Activated T-helper 17 cell treated with anti-CD3 and anti-CD28 coated beads, Interleukin-2, amount 50 U/mL, for 72 hours (primary cell): ENCODE measurements at places on chromosomes 6 and 20. TPM values are rescaled to one million over a fixed set of nuclear protein-coding genes. Genes with fewer than 3 reads are reported as not detected.

SNAP25 gene
- total RNA-seq, result 0.13 TPM

SHLD1 gene
- 12.9 TPM for total RNA-seq

GRM1 gene
- 0.04 TPM for total RNA-seq

HFE gene
- 1.7 TPM for total RNA-seq

SLC32A1 gene
- total RNA-seq, result not detected

SLC17A2 gene
- total RNA-seq, result not detected

CPNE5 gene
- 3.9 TPM for total RNA-seq

DEFB128 gene
- total RNA-seq, result not detected

EHMT2 gene
- 41.2 TPM for total RNA-seq

DNA sequence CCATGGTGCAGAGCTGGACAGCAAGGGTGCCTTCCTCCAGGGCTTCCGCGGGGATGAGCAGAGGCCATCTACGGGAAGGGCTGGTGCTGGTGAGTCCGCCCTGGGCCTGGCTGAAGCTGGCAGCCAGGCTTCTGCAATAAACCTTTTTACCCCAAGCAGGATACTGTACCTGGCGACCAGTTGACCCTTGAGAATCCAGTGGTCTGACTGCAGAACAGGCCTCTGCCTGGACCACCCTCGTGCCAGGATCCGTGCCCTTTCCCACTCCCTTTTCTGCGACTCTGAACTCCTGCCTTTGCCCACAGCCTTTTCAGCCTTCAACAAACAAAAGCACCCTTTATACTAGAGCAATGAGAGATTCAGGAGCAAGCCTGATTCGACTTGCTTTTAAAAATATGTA lies 18.9 kb downstream of the CDH26 start:
- no peak for ATAC-seq

GRCh38 chr20:35326740-35327073 lies 34.5 kb upstream of the FAM83C start:
- ATAC-seq, result no peak

DNA sequence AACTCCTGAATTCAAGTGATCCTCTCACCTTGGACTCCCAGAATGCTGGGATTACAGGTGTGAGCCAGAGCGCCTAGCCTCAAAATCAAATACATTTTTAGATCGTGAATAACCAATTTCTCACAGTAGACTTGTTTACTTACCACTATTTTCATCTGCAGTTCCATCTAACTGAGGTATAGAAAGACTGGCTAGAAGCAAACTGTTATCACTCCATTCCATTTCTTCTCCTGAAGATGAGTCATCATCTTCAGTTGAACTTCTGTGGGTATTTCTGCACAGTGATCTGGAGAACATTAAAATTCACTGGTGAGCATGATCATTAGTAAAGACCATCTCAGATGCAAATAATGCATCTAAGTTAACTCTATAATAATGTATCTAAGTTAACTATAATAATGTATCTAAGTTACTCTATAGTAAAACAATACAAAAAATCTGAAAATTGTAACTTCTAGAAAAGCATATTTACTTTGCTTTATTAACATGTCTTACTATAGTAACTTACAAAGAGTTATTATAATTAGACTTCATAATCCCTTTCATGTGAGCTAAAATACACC lies 105.4 kb downstream of the REV3L start:
- ATAC-seq, result no peak

DNA sequence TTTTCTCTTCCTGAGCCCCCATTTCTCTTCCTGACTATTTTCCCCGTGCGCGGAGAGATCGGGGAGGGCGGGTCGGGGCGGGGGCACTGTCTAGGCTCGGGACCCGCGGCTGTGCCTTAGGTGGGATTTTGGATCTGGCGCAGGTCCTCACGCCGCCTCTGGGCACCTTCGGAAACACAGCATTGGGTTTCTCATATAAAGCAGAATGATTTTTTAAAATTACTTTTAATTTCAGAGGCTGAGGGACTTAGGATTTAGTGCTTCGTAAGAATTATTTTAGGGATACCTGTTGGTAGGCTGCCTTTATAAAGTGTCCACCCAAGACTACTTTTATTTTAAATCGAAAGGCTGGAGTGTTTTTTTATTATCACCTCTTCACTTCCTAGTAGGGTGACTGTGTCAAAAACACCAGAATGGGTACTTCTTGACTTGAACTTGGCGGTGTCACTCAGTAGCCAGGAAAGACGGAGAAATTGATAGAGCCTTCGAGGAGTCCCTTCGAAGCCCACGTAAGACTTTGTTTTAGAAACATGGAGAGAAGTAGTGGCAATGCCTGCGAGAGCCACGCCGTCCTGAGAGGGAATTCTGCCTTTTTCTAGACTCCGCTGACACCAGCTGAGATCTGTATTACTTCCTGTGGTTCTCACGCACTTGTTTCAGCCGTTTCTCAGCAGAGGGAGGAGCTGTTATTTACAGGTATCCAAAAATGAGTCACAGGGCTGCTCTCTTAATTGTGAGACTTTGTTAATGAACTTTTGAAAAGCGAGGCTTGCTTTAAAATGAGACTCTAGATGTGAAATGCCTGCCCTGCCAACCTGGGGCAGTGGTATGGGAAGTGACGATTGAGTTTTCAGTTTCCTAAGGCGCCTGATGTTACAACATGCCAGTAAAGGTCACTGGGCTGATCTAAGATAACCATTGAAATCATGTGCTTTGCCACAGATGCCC lies 667 bp downstream of the STX11 start:
- ATAC-seq, result peak; percentile 67

GRCh38 chr6:81130061-81130460 lies 622.4 kb downstream of the TENT5A start:
- no peak for ATAC-seq

GRCh38 chr20:8764344-8764962 lies 304.4 kb upstream of the PLCB4 start:
- no peak for ATAC-seq

DNA sequence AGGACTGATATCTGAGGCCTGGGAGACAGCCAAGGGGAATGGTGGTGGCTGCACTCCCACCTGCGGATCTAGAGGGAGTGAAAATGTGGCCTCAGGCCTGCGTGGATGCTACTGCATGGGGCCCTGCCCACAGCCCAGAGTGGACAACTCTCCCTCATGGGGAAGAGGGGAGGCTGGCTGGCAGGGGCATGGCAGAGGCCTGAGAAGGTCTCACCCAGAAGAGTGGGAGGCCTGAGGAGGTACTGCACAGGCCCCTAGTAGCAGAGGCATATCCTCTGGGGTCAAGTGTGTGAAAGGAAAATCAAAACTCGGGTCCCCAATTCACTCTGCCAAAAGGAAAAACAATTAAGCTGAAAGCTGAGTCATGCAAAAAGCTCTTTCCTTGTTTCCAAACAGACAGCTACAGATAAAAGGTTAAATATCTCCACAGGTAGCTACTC lies 158.2 kb downstream of the AKAP7 start:
- no peak for ATAC-seq

- ATAC-seq, result no peak
Measured at GRCh38 chr6:106253172-106253571, 72.4 kb downstream of the ATG5 start.

- ATAC-seq, result no peak
Measured at GRCh38 chr6:113522376-113522775, 334.8 kb upstream of the MARCKS start.

DNA sequence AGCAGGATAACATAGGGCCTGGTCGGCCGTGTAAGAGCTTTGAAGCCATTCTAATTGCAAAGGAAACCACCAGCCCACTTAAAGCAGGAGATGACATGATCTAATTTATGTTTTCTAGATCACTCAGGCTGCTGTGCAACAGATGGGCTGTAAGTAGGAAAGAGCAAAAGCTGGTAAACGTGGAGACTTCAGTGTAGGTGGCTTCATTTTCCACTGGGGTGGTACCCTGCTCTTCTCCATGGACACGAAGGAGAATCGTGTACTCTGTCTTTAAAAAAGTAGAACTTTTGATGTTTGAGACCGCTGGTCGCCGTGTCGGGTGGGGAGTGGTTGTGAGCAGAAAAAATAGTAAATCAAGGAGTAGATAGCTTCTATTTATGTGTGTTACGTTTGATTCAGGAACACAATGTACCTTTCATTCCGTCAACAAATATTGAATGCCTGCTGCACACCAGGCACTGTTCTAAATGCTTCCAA lies 6.4 kb downstream of the CASS4 start:
- peak; percentile 68 for ATAC-seq

GRCh38 chr20:58652606-58653294 lies 1.7 kb downstream of the STX16 start:
- peak; percentile 18 for ATAC-seq

GRCh38 chr6:150156460-150156859 lies 13.6 kb downstream of the PPP1R14C start:
- no peak for ATAC-seq

- no peak for ATAC-seq
Measured at GRCh38 chr6:98272060-98272459, 562.3 kb upstream of the POU3F2 start.

GRCh38 chr6:143609972-143610371 lies 67.8 kb upstream of the PHACTR2 start:
- ATAC-seq, result no peak

GRCh38 chr6:43355862-43356590 lies 13.4 kb downstream of the ZNF318 start:
- ATAC-seq, result peak; percentile 32

GRCh38 chr6:35470663-35471120 lies 2.5 kb downstream of the RPL10A start:
- no peak for ATAC-seq

- ATAC-seq, result no peak
Measured at GRCh38 chr20:62766071-62766450, 30.2 kb upstream of the MRGBP start.

DNA sequence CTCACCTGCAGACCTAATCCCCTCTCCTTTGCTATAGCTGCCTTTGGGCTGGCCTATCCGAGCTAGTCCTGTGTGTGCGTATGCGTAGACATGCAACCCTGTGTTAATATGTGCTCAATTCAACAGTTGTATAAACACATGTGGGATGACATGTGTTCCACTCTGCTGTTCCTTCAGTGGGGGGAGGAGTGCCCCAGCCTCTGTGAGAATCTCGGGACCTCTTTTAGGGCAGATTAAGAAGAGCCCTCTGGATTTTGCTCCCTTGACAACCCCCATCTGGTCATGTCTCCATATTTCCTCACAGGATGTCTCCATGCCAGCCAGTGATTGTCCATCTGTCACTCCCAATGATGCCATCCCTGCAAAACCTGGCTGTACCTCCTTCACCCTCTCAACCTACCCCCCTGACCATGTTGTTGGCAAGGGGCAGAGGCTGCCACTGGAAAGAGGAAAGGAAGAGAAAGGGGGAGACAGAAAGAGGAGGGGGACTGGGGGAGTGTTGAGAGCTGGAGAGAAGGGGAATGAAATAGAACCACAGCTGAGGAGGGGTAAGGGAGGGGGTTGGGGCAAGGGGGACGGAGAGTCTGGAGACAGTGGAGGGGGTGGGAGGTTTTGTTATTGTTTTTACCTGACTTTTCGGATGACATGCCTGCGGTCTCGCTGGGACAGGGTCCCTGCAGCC lies 417 bp downstream of the PRRT1 start:
- ATAC-seq, result no peak

DNA sequence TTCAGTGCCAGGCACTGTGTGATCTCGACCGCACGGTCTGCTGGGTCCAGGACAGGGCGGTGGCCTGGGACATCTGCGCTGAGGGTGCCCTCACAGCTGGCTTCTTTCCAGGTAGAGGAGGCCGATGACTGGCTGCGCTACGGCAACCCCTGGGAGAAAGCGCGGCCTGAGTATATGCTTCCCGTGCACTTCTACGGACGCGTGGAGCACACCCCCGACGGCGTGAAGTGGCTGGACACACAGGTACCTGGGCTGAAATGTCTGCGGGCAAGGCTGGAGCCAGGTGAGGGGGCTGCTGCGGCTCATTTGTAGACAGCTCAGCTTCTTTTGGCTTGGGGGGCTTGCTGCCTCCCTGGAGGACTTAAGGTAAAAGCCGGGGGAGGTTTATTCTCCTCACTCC lies 26.6 kb downstream of the PYGB start:
- no peak for ATAC-seq

GRCh38 chr6:126172131-126172530 lies 167.8 kb upstream of the CENPW start:
- ATAC-seq, result no peak

DNA sequence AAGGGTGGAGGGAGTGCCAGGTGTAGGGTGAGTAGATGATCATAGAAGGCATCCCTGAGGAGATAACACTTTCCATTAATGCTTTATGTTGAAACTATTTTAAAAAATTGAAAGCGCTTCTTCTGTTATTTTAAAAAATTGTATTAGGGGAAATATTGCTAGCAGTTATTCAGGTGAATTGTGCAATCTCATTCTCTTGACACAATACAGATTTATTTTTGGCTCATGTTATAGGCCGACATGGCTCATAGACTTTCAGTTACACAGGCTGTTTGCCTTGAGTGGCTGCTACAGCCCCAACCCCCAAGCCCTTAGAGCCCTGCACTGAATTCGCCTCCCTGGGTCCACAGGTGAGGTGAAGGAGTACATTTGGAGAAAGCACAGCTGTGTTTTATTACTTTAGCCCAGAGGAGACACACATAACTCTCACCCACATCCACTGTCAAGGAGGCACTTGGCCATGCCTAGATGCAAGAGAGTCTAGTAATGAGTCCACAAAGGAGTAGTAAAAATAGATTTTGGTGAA lies 228.2 kb downstream of the RFPL4B start:
- ATAC-seq, result no peak

DNA sequence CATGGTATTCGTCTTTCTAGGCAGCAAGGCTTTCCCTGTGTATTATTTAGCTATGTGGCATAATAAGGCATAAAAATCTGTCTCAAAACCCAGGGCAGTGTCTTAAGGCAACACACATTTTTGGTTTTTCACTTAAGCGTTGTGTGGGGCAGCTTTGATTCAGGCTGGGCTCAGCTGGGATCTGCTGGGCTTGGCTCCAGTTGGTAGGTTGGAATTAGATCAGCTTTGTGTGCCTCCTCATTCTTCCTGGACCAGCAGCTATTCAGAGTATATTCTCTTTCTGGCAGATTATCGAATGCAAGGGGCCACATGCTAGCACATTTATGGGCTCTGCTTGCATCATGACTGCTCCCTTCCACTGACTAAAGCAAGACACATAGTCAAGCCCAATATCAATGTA lies 487.9 kb downstream of the RFPL4B start:
- ATAC-seq, result no peak

GRCh38 chr6:142296975-142297604 lies 4.7 kb upstream of the ADGRG6 start:
- ATAC-seq, result no peak

DNA sequence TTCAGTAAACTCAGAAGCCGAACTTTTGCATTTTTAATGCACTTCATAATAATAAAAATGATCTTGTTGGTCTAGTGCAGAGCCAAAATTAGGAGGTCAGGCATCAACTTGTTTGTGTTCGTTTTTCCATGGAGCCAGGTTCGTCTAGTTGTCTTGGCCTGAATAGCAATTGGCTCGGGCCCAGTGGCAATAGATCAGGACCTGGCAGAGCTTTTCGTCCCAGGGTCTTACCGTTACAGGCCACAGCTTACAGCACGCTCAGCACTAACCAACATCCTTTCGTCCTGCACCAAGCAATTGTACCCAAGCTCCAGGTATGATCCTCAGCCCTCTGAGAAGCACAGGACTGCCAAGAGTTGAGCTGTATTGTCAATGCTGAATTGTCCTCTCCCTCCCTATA lies 240.5 kb upstream of the PLN start:
- no peak for ATAC-seq

DNA sequence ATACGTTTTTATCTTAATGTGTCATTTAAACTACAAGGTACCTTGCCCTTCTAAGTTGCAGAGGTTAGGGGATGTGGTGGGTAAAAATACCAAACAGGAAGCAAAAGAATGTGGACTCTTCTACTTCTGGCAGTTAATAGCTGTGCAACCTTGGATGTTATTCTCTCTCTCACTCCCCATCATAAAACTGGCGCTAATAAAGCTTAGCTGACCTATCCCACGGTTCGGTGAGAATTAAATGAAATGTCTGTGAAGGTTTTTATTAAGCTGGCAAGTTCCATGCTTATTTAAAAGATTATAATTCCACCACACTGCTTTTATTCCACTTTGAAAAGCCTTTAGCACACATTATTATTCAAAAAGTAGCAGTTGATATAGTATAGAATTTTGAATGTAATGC lies 127.8 kb upstream of the SLC22A23 start:
- ATAC-seq, result no peak
